ENCODE measurements at places on chromosomes 4 and X. TPM values are rescaled to one million over a fixed set of nuclear protein-coding genes. Genes with fewer than 3 reads are reported as not detected.
A peak's percentile ranks its signal among the peaks of the same experiment; 100 is the strongest.

DNA sequence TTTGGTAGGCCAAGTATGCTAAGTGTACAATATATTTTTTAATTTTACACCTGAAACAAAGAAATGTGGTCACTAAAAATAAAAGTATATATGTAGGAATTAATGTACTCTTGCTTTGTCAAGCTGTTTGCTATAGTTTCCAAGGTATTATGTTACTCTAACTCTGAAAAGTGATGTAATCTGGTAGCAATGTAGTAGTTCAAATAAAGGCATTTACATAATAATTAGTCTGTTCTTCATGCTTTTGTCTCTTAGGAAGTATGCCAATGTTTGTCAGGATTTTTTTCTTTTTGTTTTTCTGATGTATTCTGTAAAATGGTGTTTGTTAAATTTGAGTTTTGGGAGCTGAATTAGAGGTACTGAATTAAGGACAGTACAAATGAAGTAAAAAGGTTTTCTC lies 89.5 kb downstream of the PLS3 start:
- H3K4me3 ChIP-seq, result no peak overlapping the region
- DNase-seq, result no peak
- no peak overlapping the region for H3K27ac ChIP-seq

GRCh38 chr4:182126603-182127002 lies 116.6 kb upstream of the TENM3 start:
- no peak for DNase-seq
- H3K36me3 ChIP-seq, result no peaks in the 10 kb centered on the region
- no peak overlapping the region for H3K4me3 ChIP-seq
- no peaks in the 10 kb centered on the region for H3K27me3 ChIP-seq
- no peak overlapping the region for H3K27ac ChIP-seq
- no peaks in the 10 kb centered on the region for H3K4me1 ChIP-seq

DNA sequence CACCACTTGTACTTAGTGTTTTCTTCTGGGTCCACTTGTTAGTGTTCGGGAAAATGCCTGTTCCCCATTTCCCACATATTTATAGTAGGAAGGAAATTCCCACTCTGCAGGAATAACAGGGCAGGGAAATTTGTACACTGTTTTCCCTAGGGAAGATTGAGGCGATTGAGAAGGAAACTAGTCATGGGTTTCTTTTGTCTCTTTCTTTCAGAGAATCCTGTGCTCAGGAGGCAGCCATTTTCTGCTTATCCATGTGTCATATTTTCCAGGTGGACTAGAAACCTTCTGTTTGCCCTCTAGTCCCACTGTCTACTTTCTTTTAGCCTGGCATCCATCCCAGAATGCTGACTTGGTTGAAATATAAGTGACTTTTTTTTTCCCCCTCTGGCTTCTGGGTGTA lies 299.1 kb upstream of the ANKRD50 start:
- DNase-seq, result no peak
- no peaks in the 10 kb centered on the region for H3K4me1 ChIP-seq
- no peak overlapping the region for H3K4me3 ChIP-seq

DNA sequence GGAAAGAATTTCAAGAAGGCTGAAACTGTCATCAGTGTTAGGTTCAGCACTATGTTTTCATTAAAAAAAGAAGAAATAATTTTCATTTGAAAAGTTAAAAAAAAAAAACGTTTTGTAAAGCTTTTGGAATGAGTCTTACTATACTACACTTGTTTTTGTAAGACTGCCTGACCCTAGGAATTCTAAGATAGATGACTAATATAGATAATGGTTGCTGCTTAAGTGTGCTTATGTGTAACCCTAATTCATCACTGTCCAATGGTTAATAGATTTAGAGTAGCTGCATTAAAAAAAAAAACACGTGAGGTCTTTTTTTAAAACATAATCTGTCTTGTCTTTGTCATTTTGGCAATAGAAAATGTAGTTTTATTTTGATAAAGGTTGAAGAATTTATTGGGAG lies 323.2 kb downstream of the IL1RAPL1 start:
- no peak overlapping the region for H3K4me3 ChIP-seq
- no peak overlapping the region for H3K27ac ChIP-seq
- H3K27me3 ChIP-seq, result no peaks in the 10 kb centered on the region
- H3K4me1 ChIP-seq, result no peaks in the 10 kb centered on the region
- DNase-seq, result no peak

DNA sequence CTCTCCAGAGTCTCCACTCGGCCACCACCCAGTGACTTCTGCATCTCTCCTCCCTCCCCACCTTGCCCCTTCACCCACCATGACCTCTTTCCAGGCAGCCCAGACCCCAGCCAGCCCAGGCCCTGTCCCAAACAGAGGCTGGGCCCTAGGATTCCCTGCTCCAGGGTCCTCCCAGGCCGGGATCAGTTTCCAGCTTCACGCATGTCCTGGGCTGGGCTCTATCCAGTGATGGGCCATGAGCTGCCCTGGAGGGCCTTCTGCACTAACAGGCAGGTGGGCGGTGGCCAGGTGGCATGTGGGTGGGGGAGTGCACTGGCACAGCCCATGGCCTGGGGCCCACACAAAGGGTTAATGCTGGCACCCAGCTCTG lies 20.4 kb upstream of the ADD1 start:
- H3K27ac ChIP-seq, result no peak overlapping the region
- peaks cover 7% of the 10 kb centered on the region for H3K4me1 ChIP-seq
- no peak for DNase-seq
- H3K27me3 ChIP-seq, result no peaks in the 10 kb centered on the region

- H3K27me3 ChIP-seq, result no peaks in the 10 kb centered on the region
- H3K27ac ChIP-seq, result no peak overlapping the region
- no peaks in the 10 kb centered on the region for H3K4me1 ChIP-seq
- H3K4me3 ChIP-seq, result no peak overlapping the region
Observed at GRCh38 chrX:85941275-85941674, 106.1 kb downstream of the CHM start.

DNA sequence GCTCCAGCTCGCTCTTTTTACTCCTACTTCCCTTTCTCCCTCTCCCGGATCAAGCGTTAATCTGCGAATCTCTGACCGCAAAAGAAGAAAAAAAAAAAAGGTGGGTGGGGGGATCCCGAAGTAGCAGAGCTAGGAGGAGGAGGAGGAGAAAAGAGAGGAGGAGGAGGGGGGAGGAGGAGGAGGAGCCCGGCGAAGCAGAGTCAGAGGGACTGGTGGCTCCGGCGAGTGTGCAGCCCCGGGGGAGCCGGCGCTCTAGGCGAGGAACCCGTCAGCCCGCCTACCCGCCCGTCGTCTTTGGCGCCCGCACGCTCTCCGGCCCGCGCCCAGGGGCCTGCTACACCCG lies at the start of gene NHSL2:
NHSL2 (plus strand) TSS at position 203 of the 343 bp plus-strand sequence.
- peak; percentile 21 for DNase-seq
- H3K27ac ChIP-seq, result peak within 1 kb of the TSS; percentile 36
- H3K36me3 ChIP-seq, result no peaks in the 10 kb centered on the region
- no peaks in the 10 kb centered on the region for H3K4me1 ChIP-seq

- H3K36me3 ChIP-seq, result no peaks in the 10 kb centered on the region
- no peak overlapping the region for H3K27ac ChIP-seq
- H3K4me1 ChIP-seq, result no peaks in the 10 kb centered on the region
- H3K4me3 ChIP-seq, result no peak overlapping the region
- no peak for DNase-seq
- H3K27me3 ChIP-seq, result peaks cover 2% of the 10 kb centered on the region
Observed at GRCh38 chrX:106718709-106719108, 7.8 kb upstream of the RNF128 start.

GRCh38 chr4:126544276-126544675 lies 1088.5 kb upstream of the INTU start:
- H3K27ac ChIP-seq, result no peak overlapping the region
- no peaks in the 10 kb centered on the region for H3K36me3 ChIP-seq
- no peaks in the 10 kb centered on the region for H3K27me3 ChIP-seq

DNA sequence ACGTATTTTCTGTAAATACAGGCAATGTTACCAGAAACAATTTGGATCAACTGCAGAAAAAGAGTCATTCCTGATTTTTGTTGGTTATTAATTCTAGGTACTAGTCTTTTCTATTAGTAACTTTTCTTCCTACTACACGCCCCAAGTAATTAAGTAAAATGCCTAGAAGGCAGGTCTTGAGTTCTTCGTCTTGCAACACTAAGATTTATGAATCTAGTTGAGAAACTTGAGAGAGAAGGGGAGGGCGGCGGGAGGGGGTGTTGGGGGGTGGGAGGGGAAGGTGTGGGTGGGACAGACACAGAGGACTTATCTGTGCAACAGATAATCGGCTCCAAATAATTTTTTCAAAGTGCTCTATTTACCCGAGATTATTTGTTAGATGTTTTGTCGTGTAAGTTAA lies 3.0 kb downstream of the RAP2C start:
- peaks cover 4% of the 10 kb centered on the region for H3K36me3 ChIP-seq
- H3K27ac ChIP-seq, result no peak overlapping the region
- H3K4me1 ChIP-seq, result no peaks in the 10 kb centered on the region

DNA sequence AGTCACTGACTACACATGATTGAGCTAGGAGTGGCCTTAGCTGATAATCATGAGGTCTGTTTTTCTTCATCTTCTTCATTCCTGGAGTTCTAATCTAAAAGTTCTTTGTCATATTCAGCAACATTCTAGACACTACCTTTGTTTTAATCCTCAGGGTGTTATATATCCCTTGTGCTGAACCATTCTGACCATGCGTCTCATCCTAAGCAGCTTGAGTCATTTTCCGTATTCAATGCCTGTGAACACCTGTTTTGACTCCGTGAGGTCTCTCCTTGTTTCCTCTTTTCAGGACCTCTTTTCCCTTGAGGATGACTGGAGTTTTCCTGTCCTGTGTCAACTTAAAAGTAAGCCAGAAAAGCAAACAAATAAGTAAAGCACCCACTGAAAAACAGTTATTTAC lies 597.9 kb downstream of the GBA3 start:
- H3K27ac ChIP-seq, result no peak overlapping the region
- no peak overlapping the region for H3K4me3 ChIP-seq
- no peaks in the 10 kb centered on the region for H3K27me3 ChIP-seq
- no peak for DNase-seq
- no peaks in the 10 kb centered on the region for H3K4me1 ChIP-seq

GRCh38 chrX:68827848-68828624 lies 785 bp upstream of the EFNB1 start:
- DNase-seq, result peak; percentile 81
- peak overlapping the region; percentile 25 for H3K27ac ChIP-seq
- H3K27me3 ChIP-seq, result no peaks in the 10 kb centered on the region
- no peak overlapping the region for H3K4me3 ChIP-seq
- H3K36me3 ChIP-seq, result no peaks in the 10 kb centered on the region

GRCh38 chrX:153966841-153967535 lies 4.6 kb downstream of the HCFC1 start:
- H3K4me3 ChIP-seq, result no peak overlapping the region
- DNase-seq, result no peak
- H3K36me3 ChIP-seq, result peaks cover 4% of the 10 kb centered on the region
- H3K27ac ChIP-seq, result no peak overlapping the region
- no peaks in the 10 kb centered on the region for H3K27me3 ChIP-seq

DNA sequence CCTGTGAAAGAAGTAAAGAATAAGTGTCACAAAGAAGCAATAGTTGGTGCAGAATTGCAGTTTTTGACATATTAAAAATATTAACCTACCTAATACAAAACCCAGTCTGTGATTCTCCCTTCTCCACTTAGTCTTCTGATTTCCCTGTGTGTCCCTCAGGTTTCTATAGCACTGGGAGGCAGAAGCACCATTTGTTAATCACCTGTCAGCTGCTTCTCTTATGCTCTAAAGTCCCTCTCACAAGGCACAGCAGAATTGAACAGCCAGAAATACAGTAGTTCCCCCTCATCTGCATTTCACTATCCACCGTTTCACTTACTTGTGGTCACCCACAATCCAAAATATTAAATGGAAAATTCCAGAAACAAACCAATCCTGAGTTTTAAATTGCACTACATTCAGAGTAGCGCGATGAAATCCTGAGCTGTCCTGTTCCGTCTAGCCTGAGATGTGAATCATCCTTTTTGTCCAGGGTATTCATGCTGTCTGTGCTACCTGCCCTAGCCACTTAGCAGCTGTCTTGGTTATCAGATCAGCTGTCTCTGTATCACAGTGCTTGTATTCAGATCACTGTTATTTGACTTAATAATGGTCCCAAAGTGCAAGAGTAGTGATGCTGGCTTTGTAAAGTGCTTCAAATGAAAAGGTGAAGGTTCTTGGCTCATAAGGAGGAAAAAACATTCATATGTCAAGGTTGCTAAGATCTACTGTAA lies 984.1 kb upstream of the GRID2 start:
- DNase-seq, result no peak
- H3K36me3 ChIP-seq, result no peaks in the 10 kb centered on the region
- H3K27ac ChIP-seq, result no peak overlapping the region
- H3K4me1 ChIP-seq, result no peaks in the 10 kb centered on the region

GRCh38 chr4:142845293-142846107 lies 601 bp downstream of the INPP4B start:
- H3K36me3 ChIP-seq, result no peaks in the 10 kb centered on the region
- DNase-seq, result peak; percentile 5
- H3K4me3 ChIP-seq, result peak overlapping the region; percentile 37

GRCh38 chr4:24840826-24841543 lies 45.6 kb downstream of the SOD3 start:
- no peaks in the 10 kb centered on the region for H3K36me3 ChIP-seq
- no peak overlapping the region for H3K27ac ChIP-seq
- no peak overlapping the region for H3K4me3 ChIP-seq
- H3K4me1 ChIP-seq, result peaks cover 15% of the 10 kb centered on the region
- DNase-seq, result no peak
- H3K27me3 ChIP-seq, result no peaks in the 10 kb centered on the region

DNA sequence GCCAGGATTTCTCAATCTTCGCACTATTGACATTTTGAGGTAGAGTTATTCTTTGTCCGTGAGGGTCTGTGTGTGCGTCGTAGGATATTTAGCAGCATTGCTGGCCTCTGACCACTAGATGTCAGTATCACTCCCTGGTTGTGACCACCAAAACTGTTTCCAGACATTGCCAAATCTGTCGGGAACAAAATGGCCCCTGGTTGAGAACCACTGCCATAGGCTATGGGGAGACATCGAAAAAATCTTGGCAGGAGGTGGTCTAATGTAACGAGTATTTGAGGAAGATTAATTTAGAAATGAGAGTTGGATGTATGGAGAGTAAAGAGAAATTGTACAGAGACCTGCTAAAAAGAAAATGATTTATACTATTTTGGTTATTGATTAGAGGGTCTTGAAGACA lies 108.4 kb downstream of the DOCK11 start:
- H3K36me3 ChIP-seq, result no peaks in the 10 kb centered on the region
- H3K4me1 ChIP-seq, result no peaks in the 10 kb centered on the region
- no peak overlapping the region for H3K27ac ChIP-seq
- DNase-seq, result peak; percentile 27
- no peak overlapping the region for H3K4me3 ChIP-seq
- H3K27me3 ChIP-seq, result no peaks in the 10 kb centered on the region

SFRP2 gene
- total RNA-seq, result 41.3 TPM

NHS gene
- total RNA-seq, result 11.9 TPM

ERAS gene
- not detected for total RNA-seq

MYOZ2 gene
- not detected for total RNA-seq

NUDT6 gene
- 13.9 TPM for total RNA-seq

SLITRK2 gene
- total RNA-seq, result 0.40 TPM

AFM gene
- not detected for total RNA-seq

ZIC3 gene
- total RNA-seq, result not detected

CD38 gene
- total RNA-seq, result 3.7 TPM
